ENCODE measurements at places on chromosomes 7 and 10. TPM values are rescaled to one million over a fixed set of nuclear protein-coding genes. Genes with fewer than 3 reads are reported as not detected.

Gene KLHL7
- 29.6 TPM for total RNA-seq

Gene PAPSS2
- 147 TPM for total RNA-seq

Gene CPA4
- total RNA-seq: 25.9 TPM

Gene CTTNBP2
- total RNA-seq: 0.28 TPM

Gene SND1
- 218 TPM for total RNA-seq

Gene PTF1A
- total RNA-seq: not detected

Gene HDAC9
- 2.6 TPM for total RNA-seq

Gene TAS2R41
- not detected for total RNA-seq

Gene ZNF736
- 5.5 TPM for total RNA-seq

Gene DLX6
- not detected for total RNA-seq

Gene SLC18A3
- not detected for total RNA-seq

Gene DUSP5
- total RNA-seq: 2.9 TPM

Gene ANKRD30A
- total RNA-seq: not detected

Gene PPP3CB
- 22.1 TPM for total RNA-seq

Gene PDE6C
- total RNA-seq: not detected

Gene GALNT11
- 32.6 TPM for total RNA-seq

Gene PKD1L1
- total RNA-seq: 0.09 TPM

Gene TFEC
- total RNA-seq: under 0.01 TPM

Gene MKI67
- total RNA-seq: 0.74 TPM

Gene FAM53B
- 7.8 TPM for total RNA-seq

Gene SPOCK2
- 0.43 TPM for total RNA-seq

Gene LDB3
- total RNA-seq: under 0.01 TPM

Gene PRTFDC1
- 23.3 TPM for total RNA-seq

Gene TET1
- total RNA-seq: 2.1 TPM

Gene DGKI
- total RNA-seq: 4.0 TPM

Measured in smooth muscle cell of bladder (primary cell).